ENCODE measurements at places on chromosomes 6 and 20.

GRCh38 chr6:105573138-105573537 is 170.3 kb upstream of the PREP start:
- DNase-seq, result no peak

DNA sequence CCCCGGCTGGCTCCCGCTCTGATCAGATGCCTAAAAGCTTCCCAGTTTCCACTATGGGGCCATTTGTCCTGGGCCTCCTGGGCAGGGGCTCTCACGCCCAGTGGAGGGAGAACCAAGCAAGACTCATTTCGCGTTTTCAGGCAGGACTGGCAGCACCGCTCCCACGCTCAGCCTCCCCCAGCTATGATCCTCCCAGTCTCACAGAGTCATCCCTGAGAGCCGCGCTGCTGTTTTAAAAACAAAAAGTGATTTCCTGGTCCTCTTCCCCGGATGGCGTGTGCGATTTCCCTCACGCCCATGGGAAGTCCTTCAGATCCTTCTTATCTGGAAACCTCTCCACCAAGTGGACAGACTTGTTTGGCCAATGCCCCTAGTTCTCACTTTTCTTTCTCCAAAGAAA is at the start of gene ADGRF5:
TSS of gene ADGRF5 (minus strand) at position 208 of the 400 bp plus-strand sequence. CDS start 15,176 bp downstream, outside the sequence.
- no peak for DNase-seq

GRCh38 chr6:90110971-90111370 is 185.7 kb downstream of the BACH2 start:
- no peak for DNase-seq

DNA sequence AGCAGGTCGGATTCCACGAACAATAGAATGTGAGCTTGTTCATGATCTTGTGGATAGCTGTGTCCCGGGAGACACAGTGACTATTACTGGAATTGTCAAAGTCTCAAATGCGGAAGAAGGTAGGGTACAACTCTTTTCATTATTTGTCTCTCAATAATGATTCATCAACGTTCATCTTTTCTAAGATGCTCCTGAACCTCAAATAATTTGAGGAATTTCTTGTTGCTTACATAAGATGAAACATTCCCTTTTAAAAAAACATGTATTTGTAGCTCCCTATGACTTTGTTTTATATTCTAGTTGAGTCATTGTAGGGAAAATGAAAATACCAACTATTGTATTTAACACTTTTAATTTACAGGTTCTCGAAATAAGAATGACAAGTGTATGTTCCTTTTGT is 17.0 kb downstream of the MCM8 start:
- no peak for DNase-seq

DNA sequence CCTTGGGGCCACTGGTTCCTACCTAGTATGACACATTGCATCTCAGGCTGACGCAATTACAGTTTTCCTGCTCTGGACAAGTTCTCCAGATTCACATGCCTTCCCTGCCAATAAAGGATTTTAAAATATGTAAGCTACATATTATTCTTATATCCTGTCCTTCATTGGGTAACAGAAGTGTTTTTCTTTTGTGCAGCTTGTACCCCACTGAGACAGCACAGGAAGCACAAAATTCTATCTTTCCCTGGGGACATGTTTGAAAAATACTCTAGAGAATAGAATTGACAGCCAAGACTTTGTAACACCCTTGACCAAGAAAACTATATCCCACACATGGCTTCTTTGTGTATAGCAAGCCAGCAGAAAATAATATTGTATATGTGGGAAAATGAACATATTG is 456.8 kb downstream of the MAFB start:
- DNase-seq, result no peak

DNA sequence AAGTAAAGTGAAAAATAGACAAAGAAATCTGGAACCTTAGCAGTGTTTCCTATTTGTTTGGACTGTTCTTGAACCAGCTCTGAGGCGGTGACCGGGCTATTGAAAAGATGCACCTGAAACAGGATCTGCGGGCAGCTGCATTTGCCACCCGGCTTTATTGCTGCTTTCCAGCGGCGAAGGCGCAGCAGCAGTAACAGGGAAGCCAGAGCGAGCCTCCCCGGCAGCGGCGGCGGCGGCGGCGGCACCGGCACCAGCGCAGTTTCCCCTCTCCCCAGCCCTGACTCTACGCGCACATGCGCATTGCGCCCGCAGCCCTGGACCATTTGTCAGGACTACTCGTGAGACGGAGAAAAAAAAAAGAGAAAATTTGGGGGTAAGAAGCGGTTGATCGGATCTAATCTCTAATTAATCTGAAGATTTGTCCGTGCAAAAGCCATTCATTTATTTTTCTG is at the start of gene L3MBTL3:
TSS of gene L3MBTL3 (plus strand) at position 290 of the 452 bp plus-strand sequence. CDS start 24,119 bp downstream, outside the sequence.
- peak; percentile 84 for DNase-seq

DNA sequence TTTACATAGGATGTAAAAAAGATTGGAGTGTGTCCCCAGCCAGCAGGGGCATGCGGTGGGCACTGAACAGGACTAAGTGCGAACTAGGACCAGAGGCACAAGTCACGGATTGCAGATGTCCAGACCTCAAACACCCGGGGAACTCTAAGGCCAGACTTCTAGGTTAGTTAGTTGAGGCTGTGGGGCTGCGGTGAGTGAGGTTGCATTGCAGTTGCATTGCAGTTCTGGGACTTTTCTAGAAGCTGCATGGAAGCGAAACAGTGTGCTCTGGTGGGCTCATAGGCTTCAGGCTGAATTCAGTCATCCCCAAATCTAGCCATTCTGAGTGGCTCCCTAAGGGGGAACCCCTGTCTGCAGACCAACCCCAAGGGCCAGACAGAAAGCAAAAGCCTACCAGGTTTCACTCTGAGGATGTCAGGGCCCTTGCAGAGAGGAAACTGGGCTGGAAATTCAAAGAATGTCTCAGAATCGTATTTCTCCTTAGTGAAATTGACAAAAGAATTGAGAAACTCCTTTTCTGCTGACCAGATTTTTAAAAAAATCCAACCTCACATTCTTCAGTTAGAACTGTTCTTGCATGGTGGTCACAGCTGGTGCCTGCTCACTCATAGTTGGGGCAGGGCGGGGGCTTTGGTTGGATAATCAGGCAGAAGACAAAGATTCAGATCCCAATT is 182.8 kb downstream of the ZDHHC14 start:
- DNase-seq, result no peak

DNA sequence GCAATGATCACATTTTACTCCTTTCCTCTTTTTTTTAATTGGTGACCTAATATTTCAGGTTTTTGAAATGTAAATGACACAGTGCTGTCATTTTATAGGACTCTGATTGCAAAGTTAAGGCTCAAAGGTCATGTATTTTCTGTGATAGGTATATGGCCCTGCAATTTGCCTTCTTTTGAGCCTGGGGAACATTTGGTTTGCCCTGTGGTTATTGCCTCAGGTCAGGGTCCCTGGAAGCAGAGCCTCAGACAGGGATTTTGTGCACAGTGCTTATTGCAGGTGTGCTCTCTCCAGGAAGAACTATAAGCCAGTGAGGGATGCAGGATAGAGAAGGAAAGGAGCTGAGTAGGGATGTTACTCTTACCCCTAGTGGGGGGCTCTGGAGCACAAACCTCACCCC is 229.3 kb upstream of the ECI2 start:
- DNase-seq, result no peak

DNA sequence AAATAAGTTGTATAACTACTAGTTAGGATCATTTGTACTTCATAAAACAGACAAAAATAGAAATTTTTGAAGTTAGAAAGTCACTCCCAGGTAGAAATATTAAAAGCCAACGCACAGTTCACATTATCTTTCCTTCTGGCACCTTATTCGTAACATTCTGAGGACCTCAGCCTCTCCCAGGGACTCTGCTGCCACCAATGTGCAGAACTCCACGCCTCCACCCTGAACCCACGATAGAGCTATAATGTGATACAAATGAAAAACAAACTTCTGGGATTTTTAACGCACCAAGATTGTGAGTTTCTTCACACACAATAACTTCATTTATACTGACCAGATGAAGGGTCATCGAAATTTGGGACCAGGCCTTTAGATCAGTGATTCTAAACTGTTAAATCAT is 9.5 kb downstream of the BMP7 start:
- DNase-seq, result no peak

DNA sequence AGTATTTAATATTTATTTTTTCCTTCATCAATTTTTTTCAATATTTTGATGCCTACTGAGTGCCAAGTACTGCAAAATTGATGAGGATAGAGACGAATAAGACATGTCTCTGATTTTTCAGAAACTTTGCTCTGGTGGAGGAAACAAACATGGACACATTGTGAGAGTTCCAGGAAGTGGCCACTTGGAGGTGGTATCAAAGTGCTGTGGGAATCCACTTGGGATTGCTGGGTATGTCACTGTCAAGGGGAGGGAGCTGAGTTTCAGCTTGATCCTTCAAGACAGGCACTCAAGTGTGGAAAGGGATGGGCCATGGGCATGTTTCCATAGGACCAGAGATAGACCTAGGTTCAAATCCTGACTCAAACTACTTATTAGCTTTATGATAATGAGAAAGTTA is 24.5 kb upstream of the ABCC10 start:
- DNase-seq, result no peak

DNA sequence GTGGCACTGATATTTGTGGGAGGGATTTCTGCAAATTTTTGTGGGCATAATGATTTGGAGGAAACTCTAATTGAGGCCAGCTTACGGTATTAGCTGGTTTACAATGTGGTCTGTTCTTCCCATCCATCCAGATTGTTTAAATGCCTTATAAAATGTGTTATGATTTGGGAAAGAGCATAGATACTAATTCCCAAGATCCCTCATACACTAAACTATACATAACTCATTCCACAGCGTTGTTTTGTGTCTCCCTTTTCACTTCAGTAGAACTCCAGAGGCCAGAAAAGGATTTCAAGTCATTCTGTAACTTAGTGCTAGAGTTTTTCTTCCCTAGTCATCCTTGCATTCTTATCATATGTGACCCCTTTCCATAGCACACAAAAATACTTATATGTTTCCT is 292.6 kb upstream of the NT5E start:
- DNase-seq, result no peak

- no peak for DNase-seq
Measured at GRCh38 chr20:19073584-19074218, 138.7 kb upstream of the SLC24A3 start.

DNA sequence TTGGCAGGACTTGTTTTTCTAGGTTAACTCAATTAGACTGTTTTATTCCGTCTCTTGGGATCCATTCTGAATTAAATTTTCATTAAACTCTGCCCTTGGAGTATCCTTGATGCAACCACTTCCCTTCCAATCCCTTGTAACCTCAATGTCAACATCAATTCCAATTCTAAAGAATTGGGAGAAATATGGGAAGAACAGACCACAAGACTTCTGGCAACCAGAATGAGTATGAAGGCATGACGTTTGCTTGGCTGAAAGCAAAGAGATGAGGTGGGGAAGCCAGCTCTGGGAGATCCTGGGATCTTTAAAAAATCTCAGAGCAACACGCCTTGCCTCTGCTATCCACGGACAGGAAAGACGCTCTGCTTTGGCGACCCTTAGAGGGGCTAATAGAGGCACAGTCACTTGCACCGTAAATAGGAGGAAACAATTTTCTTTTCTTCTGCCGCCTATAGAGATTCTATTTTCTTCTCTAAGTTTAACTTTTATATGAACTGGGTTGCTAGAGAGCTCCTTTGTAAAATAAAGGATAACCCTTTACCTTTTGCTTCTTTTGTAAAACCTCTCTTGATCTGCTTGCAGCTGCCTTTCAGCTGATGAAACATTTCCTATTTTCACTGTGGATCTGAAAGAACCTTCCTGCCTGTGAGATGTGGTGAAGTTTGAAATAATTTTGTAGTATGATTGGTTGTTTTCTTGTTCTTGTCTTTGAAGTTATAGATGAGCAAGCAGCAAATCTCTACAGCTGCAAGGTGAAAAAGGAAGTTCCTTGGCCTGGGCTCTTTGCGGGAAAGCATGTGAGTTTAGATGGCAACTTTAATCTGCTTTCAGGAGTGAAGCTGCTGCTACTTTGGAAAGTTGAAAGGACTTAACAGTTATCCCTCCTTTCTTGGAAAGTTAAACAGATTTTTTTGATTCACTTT is at the start of gene ASIP:
TSS of gene ASIP (plus strand) at position 731 of the 923 bp plus-strand sequence. CDS start 18,952 bp downstream, outside the sequence.
- no peak for DNase-seq

DNA sequence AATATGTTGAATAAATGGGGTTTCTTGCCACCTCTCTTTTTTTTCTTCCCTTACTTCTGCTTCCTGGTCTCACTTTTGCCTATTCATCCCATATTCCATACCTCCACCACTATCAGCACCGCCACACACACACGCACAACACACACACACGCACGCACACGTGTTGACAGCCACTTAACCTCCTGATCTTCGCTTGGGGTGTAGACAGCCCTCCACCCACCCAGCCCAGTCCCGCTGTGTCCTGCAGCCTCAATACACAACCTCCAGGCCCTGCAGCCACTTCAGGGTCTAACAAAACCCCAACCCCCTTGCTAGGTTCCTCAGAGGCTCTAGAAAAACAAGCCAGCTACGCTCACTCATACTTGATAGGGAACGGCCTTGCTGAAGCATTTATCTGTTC is 72.3 kb downstream of the LINC00237 start:
- no peak for DNase-seq

- DNase-seq, result no peak
Measured at GRCh38 chr6:144232176-144232831, 52.8 kb upstream of the UTRN start.

GRCh38 chr20:12941025-12941424 is 67.7 kb upstream of the SPTLC3 start:
- DNase-seq, result no peak

DNA sequence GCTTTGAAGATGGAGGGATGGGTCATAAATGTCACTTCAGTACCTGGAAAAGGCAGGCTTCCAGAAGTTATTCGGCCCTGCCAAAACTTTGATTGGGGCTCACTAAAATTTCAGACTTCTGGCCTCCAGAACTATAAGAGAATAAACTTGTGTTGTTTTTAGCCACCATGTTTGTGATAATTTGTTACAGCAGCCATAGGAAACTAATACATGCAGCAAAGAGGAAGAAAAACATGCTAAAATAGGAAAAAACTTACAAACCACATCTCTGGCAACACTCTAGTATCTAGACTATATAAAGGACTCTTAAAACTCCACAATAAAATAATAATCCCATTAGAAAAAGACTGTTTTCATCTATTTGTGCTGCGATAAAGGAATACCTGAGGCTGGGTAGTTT is 9.5 kb downstream of the ADAT2 start:
- no peak for DNase-seq

DNA sequence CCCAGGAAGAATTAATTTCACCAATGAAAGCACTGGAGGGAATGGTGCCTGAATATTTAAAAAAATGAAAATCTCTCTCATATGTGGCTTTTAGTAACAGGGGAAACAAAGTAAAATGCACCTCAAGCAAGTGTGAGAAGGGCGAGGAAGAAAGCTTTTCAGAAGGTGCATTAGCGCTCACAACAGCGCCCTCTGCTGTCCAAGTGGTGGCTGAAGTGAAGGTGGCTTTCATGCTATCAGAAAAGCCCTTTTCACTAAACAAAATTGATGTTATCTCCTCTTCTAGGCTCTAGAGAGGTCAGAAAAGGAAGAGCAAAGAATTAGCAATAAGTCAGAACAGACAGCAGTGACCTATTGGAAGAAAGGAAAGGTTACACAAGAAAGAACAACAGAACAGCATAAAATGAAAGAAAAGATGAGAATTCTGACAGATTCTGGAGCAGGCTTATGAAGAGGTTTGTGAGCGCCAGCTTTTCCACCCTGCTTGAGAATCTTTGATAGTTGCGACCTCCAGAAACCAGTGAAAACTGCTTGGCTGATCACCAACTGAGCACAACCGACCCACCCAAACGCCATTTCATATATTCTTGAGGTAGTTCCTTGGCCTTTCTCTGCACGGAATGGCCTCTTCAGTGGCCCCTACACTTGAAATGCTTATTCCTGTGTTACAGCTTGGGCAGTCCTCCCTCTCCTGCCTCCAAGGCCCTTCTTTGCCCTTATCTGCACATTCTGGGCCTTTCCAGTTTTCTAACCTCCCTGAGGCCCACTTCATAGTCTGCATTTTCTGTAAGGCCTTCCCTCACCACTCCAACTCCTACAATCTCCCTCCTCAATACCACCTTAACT is 45.3 kb downstream of the SMLR1 start:
- DNase-seq, result peak; percentile 43

GRCh38 chr6:167092672-167093339 is 30.1 kb upstream of the CCR6 start:
- DNase-seq, result no peak
